GM04503 (cell line): ENCODE measurements at places on chromosomes 11 and 22.
A peak's percentile ranks its signal among the peaks of the same experiment; 100 is the strongest.

DNA sequence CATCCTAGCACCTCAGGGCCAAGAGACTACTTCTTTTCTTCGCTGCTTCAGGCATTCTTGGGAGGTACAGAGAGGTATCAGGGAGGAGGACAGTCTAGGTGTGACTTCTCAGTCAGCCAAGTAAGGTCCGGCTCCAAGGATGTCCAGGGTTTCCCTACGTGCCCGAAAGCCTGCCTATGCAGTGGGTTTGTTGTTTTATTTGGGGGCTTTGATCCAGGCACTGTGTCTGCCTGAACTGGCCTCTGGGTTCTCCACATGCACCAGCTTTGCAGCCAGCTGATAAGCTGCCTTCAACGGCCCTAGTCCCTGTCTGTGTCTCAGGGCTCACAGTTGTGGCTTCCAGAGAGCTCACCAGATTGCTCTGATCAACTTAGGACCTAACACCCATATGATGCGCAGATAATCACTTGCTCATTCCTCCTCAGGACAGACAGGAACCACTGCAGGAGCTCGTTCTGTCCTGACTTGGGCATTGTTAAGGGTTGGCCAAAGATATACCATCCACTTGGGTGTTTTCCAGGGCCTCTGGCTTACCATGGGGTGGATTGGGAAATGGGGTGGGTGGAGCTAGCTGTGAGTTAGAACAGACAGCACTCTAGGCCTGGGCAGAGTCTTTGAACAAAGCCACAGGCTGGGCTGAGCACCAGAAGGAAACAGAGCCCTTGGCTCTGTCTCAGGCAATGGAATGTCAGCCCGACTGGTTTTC, 45.5 kb upstream of the CRYBB3 start:
- peak; percentile 18 for DNase-seq

DNA sequence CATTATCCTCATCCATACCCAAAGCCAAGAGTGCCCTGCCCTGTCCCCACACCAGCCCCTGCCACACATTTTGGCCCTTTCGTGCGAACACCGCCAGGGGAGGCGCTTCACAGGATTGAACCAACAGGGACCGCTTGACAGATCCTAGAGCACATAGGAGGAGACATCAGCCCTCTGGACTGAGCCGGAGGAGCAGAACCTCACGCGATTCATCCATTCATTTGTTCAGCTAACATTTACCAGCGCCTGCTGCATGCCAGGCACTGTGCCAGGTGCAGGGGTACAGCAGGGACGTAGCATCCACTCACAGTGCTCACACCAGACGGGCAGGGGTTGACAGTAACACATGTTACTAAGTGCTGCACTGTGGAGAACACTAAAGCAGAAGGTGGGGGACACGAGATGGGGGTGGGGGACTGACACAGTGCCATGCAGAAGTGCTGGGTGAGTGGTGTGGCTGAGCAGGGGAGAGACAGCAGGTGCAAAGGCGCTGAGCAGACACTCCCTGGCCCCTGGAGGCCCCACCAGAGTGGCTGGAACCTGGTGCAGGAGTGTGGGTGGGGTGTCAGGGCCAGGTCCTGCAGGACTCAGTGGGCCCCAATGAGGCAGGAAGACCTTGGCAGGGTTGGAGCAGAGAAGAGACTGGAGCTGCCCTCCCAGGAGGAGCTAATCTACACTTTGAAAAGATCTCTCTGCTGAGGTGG, 3.4 kb downstream of the GNAZ start:
- no peak for DNase-seq

DNA sequence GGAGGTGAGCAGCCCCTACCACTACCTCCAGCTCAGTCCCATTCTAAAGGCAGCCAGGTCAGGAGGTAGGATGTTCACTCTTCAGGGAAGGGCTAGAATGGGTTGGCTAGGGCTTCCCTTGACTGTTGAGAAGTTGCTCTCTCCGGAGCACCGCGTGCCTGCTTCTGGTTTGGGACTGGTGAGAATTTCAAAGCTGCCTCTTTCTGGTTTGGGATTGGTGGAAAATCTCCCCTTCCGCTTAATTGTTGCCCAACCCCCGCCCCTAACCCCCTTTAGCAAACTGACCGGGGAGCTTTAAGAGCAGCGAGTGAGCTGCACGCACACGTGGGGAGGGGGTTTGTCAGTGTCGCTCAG, 686 bp downstream of the USP2 start:
- DNase-seq: no peak

GRCh38 chr11:5807580-5807979, 1.1 kb upstream of the OR52N2 start:
- DNase-seq: no peak

GRCh38 chr11:113690619-113691569, 15.2 kb downstream of the TMPRSS5 start:
- peak; percentile 34 for DNase-seq

DNA sequence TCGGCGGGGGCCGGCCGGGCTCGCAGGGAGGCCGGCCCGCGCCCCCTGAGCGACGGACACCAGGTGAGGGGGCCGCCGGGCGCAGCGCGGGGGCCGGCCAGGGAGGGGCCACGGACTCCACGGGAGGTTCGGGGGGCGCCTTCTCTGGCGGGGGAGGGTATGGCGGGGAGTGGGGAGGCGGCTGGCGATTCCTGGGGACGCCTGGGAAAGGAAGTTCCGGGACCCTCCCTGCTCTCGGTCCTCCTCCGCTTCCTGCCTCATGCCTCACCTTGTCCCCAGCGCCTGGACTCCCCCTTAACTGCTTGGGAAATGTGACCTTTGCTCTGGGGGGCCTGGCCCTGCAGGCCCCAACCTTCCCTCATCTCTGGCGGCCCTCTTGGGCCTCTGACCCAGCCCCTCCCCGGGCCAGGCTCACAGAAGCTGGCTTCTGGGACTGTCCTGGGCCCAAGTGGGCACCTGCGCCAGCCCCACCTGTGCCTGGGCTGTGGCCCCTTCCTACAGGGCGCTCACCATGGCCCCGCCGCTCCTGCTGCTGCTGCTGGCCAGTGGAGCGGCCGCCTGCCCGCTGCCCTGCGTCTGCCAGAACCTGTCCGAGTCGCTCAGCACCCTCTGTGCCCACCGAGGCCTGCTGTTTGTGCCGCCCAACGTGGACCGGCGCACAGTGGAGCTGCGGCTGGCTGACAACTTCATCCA, 516 bp downstream of the LRFN4 start:
- no peak for DNase-seq

DNA sequence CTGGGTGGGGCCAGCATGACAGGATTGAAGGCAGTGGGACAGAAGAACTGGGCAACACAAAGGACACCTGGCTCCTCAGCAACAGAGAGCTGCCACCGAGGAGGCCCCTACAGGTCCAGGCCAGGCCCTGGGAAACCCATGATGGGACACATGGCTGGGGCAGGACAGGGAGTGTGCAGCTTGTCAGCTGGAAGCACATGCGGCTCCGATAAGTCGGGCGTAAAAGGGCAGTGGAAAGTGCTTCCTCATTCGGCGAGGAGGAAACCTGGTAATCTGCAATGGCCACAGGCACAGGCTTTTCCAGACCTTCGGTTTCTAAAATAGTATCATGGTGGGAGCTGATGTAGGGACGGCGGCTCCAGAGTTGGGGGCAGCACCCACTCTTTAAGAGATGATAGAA, 16.5 kb downstream of the GNAZ start:
- no peak for DNase-seq
